ENCODE measurements at places on chromosomes 2 and 18.
A peak's percentile ranks its signal among the peaks of the same experiment; 100 is the strongest.

GRCh38 chr2:94725543-94725942 lies 145.7 kb upstream of the TEKT4 start:
- no peak for DNase-seq

GRCh38 chr18:11587846-11588245 lies 21.6 kb upstream of the SLC35G4 start:
- DNase-seq = peak; percentile 87

GRCh38 chr2:196166876-196167275 lies 4.5 kb downstream of the STK17B start:
- DNase-seq = peak; percentile 81

- DNase-seq = no peak
These were observed 67.9 kb downstream of the NCAPH start for GRCh38 chr2:96403481-96403880.

DNA sequence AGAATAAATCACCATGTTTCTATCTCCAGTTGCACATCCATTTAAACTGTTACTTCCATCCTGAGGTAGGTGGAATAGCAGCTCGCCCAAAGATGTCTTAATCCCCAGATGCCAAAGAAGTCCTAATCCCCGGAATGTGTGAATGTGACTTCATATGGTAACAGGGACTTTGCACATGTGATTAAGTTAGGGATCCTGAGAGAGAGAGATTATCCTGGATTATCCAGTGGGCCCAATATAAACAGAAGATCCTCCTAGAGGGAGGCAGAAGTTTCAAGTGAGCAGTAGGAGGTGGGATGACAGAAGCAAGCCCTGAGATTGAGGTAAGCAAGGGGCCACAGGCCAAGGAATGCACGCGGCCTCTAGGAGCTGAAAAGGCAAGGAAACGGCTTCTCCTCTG lies 19.8 kb downstream of the CREG2 start:
- no peak for DNase-seq

- no peak for DNase-seq
These were observed 186.8 kb upstream of the FBXO11 start for GRCh38 chr2:48092846-48093803.

- DNase-seq = no peak
These were observed 32.1 kb downstream of the HK2 start for GRCh38 chr2:74865770-74866674.
